ENCODE measurements at places on chromosomes 5 and 9.
A peak's percentile ranks its signal among the peaks of the same experiment; 100 is the strongest.

- H3K27me3 ChIP-seq: no peaks in the 10 kb centered on the region
- H3K27ac ChIP-seq: peak overlapping the region; percentile 17
- H3K4me1 ChIP-seq: peaks cover 21% of the 10 kb centered on the region
- DNase-seq: peak; percentile 89
- H3K4me3 ChIP-seq: no peak overlapping the region
These were observed 59.0 kb downstream of the PTCH1 start for GRCh38 chr9:95457769-95458168.

DNA sequence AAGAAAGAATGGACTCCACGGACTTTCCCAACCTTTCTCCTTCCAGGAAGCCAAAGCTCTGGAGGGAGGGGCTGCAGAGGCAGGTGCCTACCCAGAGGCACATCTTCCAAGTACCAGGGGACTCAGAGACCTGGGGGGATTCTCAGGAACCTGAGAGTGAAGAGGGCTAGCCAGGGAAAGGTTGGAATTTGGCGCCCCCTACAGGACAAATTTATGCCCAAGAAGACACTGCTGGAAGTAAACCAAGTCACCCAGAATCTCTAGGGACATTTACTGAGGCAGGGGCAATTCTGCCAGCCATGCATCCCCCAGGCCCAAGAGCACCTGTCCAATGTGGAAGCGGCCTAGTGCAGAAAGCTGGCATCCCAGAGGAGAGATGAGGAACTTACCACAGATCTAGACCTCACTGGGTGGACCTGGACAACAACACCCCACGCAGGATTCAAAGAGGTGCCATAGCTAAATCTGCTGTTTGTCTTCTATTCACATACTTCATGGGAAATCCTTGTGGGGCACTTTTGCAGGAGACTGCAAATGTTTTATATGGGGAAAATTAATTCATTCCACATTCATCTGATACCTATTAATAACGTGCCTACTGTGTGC, 25.9 kb upstream of the IDNK start:
- no peaks in the 10 kb centered on the region for H3K4me1 ChIP-seq
- no peaks in the 10 kb centered on the region for H3K36me3 ChIP-seq
- DNase-seq: peak; percentile 21
- peaks cover 4% of the 10 kb centered on the region for H3K27me3 ChIP-seq

DNA sequence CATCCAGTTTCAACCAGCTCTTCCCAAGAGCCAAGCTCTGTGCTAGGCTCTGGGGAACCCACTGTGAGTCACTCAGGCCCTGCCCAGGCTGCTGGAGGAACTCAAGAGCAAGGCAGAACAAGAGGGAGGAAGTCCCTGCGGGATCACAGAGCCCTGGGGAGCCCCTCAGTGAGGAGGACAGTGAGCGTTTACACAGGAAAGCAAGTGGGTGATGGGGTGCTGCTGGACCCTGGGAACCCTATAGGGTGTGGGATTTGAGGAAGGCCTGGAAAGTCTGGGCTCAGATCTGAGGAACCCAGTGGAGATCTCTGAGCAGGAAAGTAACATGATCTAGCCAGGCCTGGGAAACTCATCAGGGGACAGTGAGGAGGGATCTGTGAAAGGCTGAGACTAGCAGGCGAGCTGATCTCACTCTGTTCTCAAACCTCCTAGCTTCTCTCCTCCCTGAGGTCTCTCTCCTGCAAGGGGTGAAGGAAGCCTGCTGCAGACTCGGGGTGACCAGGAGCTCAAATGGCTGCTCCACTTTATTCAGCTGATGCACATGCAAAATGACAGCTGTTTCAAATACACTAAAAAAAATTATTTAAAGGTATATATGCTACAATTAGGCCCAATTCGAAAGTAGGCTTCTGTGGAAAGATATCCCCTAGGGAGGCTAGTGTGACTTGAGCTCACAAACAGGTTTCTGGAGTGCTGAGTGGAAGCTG, 70.0 kb downstream of the SHB start:
- DNase-seq: peak; percentile 76
- no peaks in the 10 kb centered on the region for H3K27me3 ChIP-seq
- peaks cover 66% of the 10 kb centered on the region for H3K4me1 ChIP-seq
- peaks cover 52% of the 10 kb centered on the region for H3K36me3 ChIP-seq
- no peak overlapping the region for H3K4me3 ChIP-seq

GRCh38 chr9:84862810-84863287, 193.3 kb downstream of the NTRK2 start:
- H3K4me1 ChIP-seq: peaks cover 1% of the 10 kb centered on the region
- DNase-seq: peak; percentile 67
- no peak overlapping the region for H3K27ac ChIP-seq
- no peaks in the 10 kb centered on the region for H3K27me3 ChIP-seq

DNA sequence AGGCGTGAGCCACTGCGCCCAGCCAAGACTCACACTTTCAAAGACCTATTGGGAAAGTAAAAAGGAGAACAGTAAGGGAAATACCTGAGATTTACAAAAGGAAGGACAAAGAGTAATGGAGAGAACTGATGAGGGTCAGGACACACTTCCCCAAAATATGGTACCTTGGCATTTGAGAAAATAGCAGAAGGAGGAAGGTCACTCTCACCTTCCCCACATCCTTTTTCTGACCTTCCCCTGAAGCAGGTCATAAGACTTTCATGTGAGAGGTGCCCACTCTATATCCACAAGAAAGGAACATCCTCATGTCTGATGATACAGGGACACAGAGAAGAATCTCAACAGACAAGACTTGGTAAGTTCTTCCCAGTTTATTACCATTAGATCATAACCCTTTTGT, 272.8 kb downstream of the FBXL17 start:
- H3K4me1 ChIP-seq: no peaks in the 10 kb centered on the region
- no peaks in the 10 kb centered on the region for H3K36me3 ChIP-seq
- DNase-seq: no peak
- H3K27ac ChIP-seq: no peak overlapping the region
- H3K4me3 ChIP-seq: no peak overlapping the region
- no peaks in the 10 kb centered on the region for H3K27me3 ChIP-seq

GRCh38 chr5:16799796-16800195, 136.3 kb downstream of the MYO10 start:
- H3K27ac ChIP-seq: no peak overlapping the region
- H3K4me3 ChIP-seq: no peak overlapping the region
- H3K4me1 ChIP-seq: no peaks in the 10 kb centered on the region
- DNase-seq: no peak

DNA sequence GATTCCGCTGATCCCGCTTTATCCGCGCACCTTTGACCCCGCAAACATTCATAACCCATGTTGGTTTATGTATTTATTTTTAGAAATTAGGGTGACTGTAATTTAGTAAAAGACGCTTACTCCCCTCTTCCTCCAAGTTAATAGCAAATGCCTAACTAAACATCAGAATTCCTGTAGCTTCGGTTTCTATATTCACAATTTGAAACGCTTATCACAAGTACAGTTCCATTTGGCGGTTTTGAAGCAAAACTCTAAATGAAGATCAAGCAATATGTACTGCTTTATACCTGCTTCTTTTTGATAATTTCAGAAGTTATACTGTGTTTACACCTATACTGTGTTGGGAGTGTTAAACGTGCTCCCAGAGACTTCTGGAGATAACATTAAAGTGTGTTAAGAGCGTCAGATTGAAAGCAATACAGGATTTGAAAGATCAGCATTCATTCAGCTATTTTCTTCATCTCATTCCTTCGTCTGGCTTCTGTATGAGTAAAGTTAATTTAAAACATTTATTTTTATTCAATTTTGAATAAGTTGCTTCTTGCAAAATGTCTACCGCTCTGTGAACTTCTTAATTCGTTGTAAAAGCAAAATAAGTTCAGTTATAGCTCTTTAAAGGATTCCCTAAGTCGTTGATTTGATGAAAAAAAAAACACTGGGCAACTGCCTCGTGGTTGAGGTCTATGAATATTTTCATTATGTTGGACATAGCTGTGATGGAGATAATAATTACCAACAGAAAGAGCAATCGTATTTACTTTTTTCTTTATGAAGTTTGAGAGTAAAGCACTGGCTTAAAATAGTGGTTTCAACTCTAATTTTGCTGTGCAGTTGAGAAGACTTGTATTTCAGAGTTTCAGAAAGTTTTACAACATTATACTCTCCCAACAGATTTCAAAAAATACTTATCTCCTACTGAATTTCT, 2.5 kb downstream of the PRDM6 start:
- H3K27me3 ChIP-seq: peaks cover 91% of the 10 kb centered on the region
- no peak overlapping the region for H3K4me3 ChIP-seq
- peak; percentile 57 for DNase-seq
- no peak overlapping the region for H3K27ac ChIP-seq

- no peak overlapping the region for H3K27ac ChIP-seq
- no peaks in the 10 kb centered on the region for H3K27me3 ChIP-seq
- H3K4me1 ChIP-seq: peaks cover 4% of the 10 kb centered on the region
- H3K36me3 ChIP-seq: no peaks in the 10 kb centered on the region
- no peak overlapping the region for H3K4me3 ChIP-seq
These were observed 58.1 kb downstream of the ALDH7A1 start for GRCh38 chr5:126536874-126537273.

DNA sequence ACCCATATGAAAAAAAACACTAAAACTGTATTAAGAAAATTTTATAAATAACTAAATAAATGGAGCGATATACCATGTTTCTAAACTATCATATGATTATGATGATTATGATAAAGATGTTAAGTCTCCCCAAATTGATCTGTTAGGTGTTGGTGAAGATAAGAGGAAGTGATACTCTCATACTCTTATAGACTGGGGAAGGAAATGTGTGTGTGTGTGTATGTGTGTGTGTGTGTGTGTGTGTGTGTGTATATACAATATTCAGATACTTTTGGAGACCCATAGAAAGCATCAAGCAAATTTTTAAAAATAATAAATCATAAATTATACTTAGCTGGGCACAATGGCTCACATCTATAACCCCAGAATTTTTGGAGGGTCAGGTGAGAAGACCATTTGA, 62.9 kb downstream of the TMEM232 start:
- no peaks in the 10 kb centered on the region for H3K4me1 ChIP-seq
- no peak for DNase-seq
- H3K4me3 ChIP-seq: no peak overlapping the region

All from mesenchymal stem cell (in vitro differentiated cells and primary cell).